ENCODE measurements at places on chromosomes 12 and 14.

DNA sequence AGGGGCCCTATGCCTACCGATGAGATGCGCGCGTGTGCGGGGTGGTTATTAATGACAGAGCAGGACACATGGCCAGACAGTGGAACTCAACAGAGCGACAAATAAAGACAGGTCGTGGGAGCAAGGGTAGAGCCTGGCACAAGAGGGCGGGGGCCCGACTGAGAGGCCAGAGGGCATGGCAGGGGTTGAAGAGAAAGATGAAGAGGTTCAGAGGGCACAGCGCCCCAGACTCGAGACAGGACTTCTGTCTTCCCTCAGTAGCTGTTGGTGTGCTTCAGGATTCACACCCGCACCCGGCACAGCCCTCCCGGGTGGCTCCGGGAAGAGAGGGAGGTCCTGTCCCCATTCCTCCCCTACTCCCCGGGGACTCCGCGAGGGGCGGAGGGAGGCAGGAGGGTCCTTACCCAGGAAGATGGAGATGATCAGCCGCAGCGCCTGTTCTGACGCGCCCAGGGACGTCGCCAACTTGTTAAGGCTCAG, 366 bp downstream of the LPCAT3 start:
- no peak for DNase-seq

- no peak for DNase-seq
Measured at GRCh38 chr14:77988970-77989369, 181.2 kb upstream of the NRXN3 start.

DNA sequence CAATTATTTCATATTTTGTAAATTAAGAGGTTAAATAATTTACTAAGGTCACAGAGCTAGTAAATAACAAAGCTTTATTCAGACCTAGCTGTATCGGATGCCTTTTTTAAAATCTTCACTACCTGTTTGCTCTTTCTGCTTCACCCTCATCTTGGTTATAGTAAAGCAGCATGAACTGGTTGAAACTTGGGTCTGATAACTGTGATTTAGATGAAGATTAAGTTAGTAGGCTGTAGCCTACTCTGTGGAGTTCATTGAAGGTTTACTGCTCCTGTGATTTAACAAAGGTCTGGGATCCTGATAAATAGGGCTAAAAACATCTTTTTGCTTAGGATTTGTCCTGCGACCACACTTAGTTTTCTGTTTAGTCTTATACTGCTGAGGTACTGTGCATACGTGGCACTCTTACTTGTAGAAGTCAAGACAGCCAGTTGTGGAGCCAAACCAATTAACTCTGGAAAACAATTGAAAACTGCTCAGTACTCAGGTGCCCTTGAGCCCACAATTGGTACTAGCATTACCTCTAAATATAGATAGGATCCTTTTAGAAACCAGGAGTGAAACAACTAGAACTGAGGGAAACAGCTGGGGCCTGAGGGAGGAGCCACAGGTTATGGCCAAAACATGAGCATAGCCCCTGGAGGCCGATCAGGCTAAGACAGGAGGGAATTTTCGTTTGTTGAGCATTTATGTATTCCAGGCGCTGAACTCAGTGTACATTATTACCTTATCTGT, 2.3 kb downstream of the SPATS2 start:
- no peak for DNase-seq

DNA sequence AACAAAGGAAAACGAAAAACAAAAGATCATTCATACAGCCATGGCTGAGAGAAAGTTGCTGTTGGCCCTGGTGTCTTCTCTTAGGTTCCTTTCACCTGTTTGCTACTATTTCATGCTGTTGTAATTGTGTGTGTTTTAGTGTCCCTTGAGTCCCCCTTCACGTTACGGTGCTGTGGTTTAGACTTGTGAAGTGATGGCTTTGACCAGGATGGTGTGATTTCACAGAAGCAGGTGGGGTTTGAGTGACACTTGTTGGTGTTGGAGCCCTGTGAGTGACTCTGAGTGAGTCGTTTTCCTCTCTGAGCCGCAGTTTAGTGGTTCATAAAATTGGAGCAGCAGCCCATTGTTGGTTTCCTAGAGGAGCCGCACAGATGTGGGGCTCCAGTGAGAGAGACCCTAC, 635.4 kb downstream of the VRK1 start:
- DNase-seq: no peak

DNA sequence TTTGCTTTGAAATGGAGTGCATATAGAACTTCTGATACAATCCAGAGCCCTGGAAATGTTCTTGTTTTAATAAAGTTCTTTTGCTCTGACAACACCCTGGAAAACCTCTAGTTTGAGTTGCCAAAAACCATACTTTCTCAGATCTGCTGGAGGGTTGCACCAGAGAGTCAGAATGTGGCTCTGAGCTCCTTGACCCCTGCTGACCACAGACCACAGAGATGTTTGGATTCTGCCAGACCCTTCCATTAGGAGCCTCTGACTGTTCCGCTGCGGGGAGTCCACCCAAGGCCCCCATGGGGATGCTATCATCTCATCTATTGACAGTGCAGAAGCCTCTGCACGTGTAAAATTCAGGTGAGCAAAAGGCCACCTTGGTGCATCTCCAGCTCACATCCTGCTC, 332.6 kb downstream of the GLT1D1 start:
- DNase-seq: no peak

GRCh38 chr12:117760990-117761389, 207.8 kb downstream of the KSR2 start:
- DNase-seq: no peak

GRCh38 chr14:93716002-93716745, 72.1 kb downstream of the PRIMA1 start:
- DNase-seq: no peak

DNA sequence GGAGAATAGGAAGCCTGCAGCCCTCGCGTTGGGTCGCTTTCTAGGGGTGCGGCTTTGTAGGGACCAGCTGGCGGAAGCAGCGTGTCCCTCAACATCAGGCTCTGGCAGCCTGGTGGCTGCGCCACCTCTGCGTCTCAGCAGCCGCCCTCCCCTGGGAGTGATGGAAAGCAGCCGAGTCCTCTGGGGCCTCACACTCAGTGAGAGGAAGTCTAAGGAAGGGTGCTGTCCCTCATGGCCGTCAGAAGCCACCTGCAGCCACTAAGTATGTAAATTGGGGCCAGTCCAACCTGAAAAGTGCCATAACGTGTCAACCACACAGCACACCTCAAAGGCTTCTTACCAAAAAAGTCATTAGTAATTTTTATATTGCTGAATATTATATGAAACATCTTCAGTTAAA, 80.3 kb downstream of the WDR20 start:
- no peak for DNase-seq

- DNase-seq: no peak
Measured at GRCh38 chr14:105413544-105413886, 6.1 kb upstream of the MTA1 start.

GRCh38 chr12:130966443-130967030, 12.8 kb downstream of the ADGRD1 start:
- no peak for DNase-seq

DNA sequence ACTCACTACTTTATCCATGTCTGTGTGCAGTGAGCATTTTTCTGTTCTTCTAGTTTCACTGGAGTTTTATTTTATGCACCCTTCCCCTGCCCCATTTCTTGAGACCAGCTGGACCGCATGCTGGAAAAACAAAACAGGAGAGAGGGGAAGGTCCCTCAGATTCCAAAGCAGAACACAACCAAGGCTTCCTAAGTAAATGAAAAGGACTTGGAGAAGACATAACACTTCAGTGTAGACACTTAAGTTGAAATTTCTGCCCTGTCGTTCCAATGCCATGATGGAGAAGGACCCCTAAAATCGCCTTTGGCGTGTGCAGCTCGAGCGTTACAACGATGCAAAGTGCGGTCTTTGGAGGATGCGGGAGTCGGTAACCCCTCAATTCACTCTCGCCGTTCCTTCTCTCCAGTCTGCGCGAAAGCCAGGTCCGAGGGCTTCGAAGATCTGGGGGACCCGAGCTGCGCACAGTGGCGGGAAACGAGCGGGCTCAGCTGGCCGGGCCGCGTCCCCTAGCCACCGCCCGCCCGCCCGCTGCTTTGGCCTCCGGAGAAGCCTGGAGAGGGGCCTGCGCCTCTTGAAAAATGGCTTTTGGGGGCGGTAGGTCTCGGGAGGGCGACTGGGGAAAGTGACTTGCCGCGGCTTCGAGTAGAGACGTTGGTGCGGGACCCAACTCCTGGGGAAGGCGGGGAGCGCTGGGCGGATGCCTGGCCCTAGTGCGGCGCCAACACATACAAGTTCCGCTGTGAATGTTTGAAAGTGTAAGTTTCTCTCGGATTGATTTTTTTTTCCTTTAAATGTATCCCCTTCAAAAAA, 11.2 kb upstream of the HOXC13 start:
- DNase-seq: no peak

DNA sequence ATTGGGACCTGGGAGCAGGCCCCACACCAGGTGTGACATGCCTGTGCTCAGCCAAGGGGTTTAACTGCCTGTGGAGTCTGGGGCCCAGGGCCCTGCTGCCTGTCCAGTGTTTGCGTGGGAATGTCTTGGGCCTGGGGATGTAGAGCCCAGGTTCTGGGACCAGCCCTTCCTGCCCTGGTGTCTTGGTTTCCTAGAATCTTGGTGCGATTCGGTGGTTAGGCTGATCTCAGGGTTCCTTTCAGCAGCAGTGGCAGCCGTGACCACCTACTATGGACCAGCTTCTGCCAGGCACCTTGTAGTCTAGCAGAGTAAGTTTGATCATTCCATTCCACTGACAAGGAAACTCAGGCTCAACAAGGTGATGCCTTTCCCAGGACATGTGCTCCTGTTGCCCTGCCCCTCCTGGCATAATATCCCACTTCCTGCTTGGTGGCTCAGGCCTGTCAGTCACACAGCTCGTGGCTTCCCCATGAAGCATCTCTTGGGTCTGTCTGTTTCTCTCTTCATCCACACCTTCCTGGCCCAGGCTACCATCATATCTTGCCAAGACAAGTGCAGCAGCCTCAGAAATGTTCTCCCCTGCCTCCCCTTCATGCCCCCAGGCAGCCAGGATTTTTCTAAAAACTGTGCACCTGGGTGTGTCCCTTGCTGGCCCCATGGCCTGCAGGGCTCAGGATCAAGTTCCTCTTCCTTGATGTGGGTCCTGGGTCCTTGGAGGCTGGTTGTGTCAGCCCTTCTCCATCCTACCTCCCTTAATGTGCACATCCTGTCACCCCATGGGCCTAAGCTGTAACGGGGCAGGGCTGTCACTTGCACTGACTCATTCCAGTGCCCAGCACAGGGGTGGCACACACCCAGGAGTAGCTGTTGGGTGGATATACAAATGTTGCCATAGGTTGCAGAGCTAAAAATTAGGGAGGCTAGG, 101.6 kb downstream of the SLC25A47 start:
- no peak for DNase-seq

GRCh38 chr14:79265366-79265946, 945.8 kb downstream of the DIO2 start:
- no peak for DNase-seq

- DNase-seq: no peak
Measured at GRCh38 chr12:116267948-116268347, 9.5 kb downstream of the MED13L start.

GRCh38 chr14:92686411-92686899, 62.0 kb downstream of the LGMN start:
- DNase-seq: no peak

- no peak for DNase-seq
Measured at GRCh38 chr12:57142121-57142520, 5.3 kb downstream of the LRP1-AS start.

GRCh38 chr14:105066240-105067071, 1.2 kb upstream of the GPR132 start:
- DNase-seq: no peak

DNA sequence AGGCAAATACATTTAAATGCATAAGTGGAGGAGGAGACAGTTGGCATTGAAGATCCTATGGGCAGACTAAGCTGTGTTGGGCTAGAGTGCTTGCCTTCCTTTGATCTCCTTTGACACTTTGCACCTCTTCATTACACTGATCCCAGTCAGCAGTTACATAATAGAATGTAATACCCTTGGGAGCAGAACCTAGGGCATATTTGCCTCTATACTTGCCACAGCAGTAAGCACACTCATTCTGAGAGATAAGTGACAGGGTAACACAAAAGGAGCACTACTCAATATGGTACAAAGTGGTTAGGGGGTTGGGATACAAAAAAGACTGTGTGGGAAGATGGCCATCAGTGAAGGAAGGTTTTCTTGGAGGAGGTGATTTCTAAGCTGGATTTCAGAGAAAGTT, 9.0 kb downstream of the MARS1 start:
- no peak for DNase-seq
